ENCODE measurements at places on chromosomes 6 and 20. TPM values are rescaled to one million over a fixed set of nuclear protein-coding genes. Genes with fewer than 3 reads are reported as not detected.

PRR18 gene
- total RNA-seq: not detected

GRCh38 chr6:38184585-38185080 is 365.1 kb downstream of the ZFAND3 start:
- DNase-seq: no peak

GRCh38 chr6:42043787-42044475 is 6.4 kb upstream of the TAF8 start:
- DNase-seq: peak; percentile 77

ZFP57 gene
- not detected for total RNA-seq

GRCh38 chr6:149266659-149267058 is 50.9 kb upstream of the TAB2 start:
- DNase-seq: no peak

GRCh38 chr6:136751522-136751956 is 40.7 kb downstream of the MAP3K5 start:
- DNase-seq: no peak

DNA sequence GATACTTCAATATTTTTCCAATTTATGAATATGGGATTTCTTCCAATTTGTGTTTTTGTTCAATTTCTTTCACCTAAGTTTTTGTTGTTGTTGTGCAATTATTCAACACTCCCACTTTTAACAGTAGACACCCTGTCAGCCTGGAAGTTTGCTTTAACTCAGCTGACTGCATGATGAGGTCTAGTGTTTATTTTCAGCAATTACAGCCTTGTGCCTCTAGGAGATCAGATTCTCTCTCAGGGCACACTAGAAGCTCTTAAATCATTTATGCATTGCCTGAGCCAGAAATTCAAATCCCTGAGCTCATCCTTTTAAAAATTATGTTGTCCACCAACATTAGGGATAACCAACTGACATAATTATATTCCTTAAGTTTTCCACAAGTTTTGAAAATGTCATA is 85.7 kb downstream of the MRAP2 start:
- no peak for DNase-seq

GRCh38 chr6:75290136-75290945 is 5.7 kb upstream of the TMEM30A start:
- DNase-seq: no peak

DNA sequence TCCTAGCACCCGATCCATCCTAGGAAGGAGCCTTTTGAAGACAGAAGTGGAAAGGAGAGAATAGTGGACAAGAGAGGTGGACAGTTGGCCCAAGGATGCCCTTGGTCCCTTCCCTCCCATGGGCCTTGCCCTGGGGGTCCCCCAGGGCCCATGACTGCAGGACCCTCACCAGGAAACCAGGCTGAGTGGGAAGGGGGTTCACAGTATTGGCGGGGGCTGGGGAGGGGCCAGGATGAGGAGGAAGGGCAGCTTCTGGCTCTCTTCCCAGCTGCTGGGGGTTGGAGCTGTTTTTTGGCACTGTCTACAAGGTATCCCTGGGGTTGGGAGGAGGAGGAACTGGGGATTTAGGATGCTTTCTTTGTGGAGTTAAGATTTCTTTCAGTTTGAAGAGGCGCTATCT is 4.0 kb upstream of the DSN1 start:
- no peak for DNase-seq

FAM217A gene
- total RNA-seq: not detected

DNA sequence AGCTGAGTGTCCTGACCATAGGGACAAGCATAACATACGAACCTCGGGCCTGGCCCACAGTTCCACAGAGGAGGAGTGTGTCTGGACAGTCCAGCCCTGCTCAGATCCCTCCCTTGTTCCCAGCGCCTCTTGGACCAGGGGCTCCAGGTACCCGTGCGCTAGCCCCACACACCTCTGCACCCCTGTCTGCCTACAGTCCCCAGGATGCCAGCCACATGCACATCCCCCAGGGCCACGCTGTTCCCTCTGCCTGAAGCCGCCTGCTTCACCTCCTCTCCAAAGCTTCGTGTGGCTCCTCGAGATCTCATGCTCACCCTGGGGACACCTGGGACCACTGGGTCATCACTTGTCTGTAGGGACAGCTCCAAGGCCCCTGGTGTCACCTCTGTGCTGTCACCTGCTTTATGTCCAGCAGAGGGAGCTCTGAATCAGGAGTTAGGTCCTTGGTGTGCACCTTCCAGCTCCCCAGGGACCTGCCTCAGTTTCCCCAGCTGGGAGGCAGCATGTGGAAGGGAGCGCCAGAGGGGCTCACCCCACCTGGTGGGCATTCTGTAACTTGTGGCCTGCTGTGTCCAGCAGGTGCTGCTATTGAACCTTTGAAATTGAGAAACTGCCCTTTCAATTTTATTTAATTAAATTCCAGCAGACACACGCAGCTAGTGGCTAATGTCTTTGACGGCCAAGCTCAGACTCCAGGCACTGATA is 7.3 kb upstream of the YTHDF1 start:
- DNase-seq: no peak

GRCh38 chr6:98036344-98036923 is 753.4 kb upstream of the MMS22L start:
- no peak for DNase-seq

GRCh38 chr20:31934968-31935764 is 16.7 kb downstream of the PDRG1 start:
- DNase-seq: no peak

DNA sequence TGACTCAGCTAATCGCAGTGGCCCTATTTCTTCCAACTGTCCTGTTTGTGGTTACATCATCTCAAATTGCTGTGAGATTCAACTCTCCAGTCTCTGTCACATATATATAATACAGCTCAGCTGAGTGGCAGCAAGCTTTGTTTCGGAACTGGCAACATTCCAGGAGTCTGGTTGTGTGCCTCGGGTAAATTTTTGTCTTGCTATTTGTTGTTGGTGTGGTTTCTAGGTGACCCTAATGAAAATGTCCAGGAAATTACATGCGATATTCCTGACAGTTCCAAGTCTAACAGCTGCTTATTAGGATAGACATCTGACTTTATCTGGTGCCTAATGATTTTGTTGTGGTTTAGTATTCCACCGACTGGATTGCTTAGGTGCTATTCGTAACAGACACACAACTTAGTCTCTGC is 581.8 kb downstream of the CD109 start:
- DNase-seq: no peak

GRCh38 chr6:41815587-41815986 is 28.1 kb downstream of the TOMM6 start:
- no peak for DNase-seq

C4A gene
- not detected for total RNA-seq
